ENCODE measurements at places on chromosomes 2 and 18. TPM values are rescaled to one million over a fixed set of nuclear protein-coding genes. Genes with fewer than 3 reads are reported as not detected.

The GPR39 gene
- polyA plus RNA-seq, result 5.4 TPM

The ANKRD12 gene
- polyA plus RNA-seq, result 2.6 TPM

GRCh38 chr2:239290618-239291474 lies 110.0 kb downstream of the HDAC4 start:
- H3K27me3 ChIP-seq, result no peaks in the 10 kb centered on the region
- H3K4me3 ChIP-seq, result no peak overlapping the region
- peaks cover 44% of the 10 kb centered on the region for H3K4me1 ChIP-seq
- no peak for DNase-seq

- DNase-seq, result no peak
- no peak overlapping the region for H3K27ac ChIP-seq
- no peaks in the 10 kb centered on the region for H3K4me1 ChIP-seq
- no peaks in the 10 kb centered on the region for H3K36me3 ChIP-seq
Observed at GRCh38 chr2:170509452-170510193, 205.5 kb upstream of the SP5 start.

The CPO gene
- polyA plus RNA-seq, result not detected

The OBSL1 gene
- polyA plus RNA-seq, result 51.8 TPM

The MGAT5 gene
- 20.2 TPM for polyA plus RNA-seq

DNA sequence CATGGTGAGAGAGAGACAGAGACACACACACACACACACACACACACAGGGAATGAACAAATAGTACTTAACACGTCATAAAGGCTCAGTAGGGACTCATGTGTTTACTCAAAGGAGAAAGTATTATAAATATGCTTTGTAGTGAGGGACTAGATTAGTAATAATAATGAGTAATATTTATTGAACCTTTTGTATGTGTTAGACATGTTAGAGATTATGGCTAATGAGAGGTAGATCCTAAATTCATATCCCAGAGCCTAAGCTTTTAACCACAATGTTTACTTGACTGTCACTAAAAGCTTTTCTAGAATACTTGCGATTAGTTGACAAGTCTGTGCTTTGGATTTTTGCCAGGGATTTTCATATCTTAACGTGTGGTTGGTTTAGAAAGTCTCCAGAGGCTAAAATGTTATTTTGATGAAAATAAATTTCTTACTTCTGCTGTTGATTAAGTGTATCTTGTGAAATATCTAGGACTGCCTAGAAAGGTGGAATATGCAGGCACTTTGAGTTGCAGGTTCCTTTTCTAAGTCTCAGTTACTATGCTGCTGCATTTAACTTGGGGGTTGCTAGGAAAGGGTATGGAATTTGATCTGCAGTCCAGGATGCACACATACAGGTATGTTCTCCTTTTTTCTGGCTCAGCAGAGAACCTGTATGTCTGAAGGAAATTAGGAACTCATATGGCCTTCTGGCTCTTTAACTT lies 64.5 kb downstream of the UBR3 start:
- no peaks in the 10 kb centered on the region for H3K4me1 ChIP-seq
- no peaks in the 10 kb centered on the region for H3K36me3 ChIP-seq
- peak; percentile 80 for DNase-seq
- H3K27me3 ChIP-seq, result no peaks in the 10 kb centered on the region
- H3K4me3 ChIP-seq, result no peak overlapping the region

The RAB1A gene
- 169 TPM for polyA plus RNA-seq

The FAM110C gene
- polyA plus RNA-seq, result not detected

DNA sequence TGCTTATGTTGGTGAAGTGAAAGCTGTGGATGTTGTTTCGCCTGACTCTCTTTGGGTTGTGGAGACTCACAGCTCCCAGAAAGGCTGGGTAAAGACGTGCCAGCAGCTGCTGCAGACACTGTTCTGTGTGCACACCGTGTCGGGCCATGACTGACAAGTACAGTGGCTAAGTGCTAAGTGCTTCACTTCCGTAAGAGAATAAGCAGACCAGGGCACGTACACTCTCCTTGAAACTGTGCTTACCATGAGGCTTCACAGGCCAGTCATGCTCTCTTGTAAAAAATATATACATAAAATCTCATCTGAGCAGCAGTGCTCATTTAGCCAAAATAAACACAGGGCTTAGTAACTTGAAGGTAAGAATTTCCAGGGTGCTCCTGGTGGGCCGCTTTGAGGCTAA lies 86.0 kb downstream of the NRP2 start:
- H3K36me3 ChIP-seq, result peaks cover 36% of the 10 kb centered on the region
- peaks cover 6% of the 10 kb centered on the region for H3K27me3 ChIP-seq
- DNase-seq, result peak; percentile 15
- H3K4me1 ChIP-seq, result peaks cover 30% of the 10 kb centered on the region
- H3K4me3 ChIP-seq, result no peak overlapping the region
